DMS53 (cell line): ENCODE measurements at places on chromosomes 12 and 14.
A peak's percentile ranks its signal among the peaks of the same experiment; 100 is the strongest.

- DNase-seq: no peak
Measured at GRCh38 chr12:73906757-73907156, 630.9 kb upstream of the ATXN7L3B start.

GRCh38 chr12:58888131-58888783 lies 32.0 kb downstream of the LRIG3 start:
- DNase-seq: peak; percentile 92

DNA sequence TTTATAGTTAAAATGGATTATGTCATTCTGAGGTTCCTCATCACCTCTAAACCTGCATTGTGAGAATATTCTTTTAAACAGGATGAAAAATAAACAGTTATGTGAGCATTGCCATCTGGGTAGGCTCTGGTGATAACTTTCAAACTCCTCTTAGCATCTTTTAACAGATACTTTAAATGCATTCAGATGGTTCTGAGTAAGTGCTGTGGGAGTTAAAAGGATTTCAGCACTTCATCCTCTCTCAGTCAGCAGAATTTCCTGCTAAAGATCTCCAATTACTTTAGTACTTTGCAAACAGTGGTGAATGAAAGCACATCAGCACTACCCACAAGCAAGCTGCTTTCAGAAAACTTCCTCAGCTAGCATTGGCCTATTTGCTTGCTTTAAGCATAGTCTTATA lies 59.3 kb upstream of the TMTC1 start:
- no peak for DNase-seq

DNA sequence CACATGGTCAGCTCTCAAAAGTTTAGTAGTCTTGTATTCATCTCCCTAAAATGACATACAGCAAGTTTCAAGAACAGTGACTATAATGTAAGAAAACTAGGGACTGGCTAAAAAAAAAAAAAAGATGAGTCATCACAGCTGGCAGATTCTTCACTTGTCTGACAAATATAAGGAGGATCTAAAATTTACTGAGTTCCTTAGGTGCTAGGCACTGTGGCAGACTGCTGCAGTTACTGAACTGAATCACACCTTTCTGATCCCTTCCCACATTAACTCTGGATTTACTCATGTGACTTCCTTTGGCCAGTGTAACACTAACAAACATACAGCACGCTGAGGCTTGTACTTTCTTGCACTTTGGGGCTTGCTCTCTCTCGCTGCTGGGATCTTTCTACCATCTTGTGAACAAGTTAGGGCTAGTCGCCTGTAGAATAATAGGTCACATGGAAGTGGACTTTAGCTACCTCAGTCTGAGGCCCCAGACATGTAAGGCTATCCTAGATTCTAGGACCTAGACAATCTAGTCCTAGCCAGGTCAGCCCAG lies 32.1 kb downstream of the BAZ1A start:
- DNase-seq: peak; percentile 13

DNA sequence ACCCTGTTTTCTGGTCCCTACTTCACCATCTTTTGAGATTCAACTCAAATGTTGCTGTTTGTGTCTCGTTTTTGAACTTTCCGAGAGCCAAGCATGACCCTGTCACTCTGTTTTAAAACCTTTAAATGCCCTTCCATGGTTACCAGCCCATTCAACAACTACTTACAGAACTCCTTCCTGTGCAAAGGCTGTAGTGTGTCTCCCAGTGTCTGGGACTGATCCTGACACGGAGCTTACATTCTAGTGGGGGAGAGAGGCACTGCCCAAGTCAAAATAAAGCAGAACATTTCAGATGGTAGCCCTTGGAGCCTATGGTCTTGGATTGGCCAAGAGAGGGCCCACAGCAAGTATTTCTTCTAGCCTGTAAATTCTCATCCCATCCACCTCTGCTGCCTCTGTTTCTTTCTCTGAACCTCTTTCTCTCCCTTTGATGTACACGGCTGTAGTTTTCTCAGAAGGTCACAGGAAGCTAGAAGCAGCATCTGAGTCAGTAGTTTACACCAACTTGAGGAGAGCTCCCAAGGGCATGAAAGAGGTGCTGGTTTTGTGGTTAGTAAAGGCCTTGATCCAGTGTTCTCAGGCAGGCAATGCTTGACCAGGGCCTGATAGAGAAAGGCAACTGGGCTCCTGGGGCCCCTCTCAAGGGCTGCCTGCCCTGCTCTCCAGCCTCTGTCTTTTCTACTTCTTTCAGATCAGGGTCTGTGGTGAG lies 42.3 kb upstream of the SLC24A4 start:
- DNase-seq: no peak

DNA sequence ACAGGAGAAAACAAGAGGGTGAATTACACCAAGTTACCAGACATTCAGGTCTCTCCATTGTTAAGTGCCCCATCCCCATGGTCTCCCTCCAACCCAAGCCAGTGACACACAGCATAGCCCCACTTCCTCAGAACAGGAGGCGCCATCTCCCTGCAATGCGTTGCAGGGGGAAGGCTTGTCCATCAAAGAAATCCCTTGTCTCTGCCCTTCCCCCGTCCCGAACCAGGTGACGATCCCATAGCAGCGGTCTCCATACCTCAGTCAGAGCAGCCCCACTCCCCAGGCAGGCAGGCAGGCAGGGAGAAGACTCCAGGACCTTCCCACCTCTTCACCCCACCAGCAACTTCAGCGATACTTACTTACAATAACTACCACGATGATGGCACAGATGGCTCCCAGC lies 5.9 kb downstream of the VAMP1 start:
- no peak for DNase-seq

DNA sequence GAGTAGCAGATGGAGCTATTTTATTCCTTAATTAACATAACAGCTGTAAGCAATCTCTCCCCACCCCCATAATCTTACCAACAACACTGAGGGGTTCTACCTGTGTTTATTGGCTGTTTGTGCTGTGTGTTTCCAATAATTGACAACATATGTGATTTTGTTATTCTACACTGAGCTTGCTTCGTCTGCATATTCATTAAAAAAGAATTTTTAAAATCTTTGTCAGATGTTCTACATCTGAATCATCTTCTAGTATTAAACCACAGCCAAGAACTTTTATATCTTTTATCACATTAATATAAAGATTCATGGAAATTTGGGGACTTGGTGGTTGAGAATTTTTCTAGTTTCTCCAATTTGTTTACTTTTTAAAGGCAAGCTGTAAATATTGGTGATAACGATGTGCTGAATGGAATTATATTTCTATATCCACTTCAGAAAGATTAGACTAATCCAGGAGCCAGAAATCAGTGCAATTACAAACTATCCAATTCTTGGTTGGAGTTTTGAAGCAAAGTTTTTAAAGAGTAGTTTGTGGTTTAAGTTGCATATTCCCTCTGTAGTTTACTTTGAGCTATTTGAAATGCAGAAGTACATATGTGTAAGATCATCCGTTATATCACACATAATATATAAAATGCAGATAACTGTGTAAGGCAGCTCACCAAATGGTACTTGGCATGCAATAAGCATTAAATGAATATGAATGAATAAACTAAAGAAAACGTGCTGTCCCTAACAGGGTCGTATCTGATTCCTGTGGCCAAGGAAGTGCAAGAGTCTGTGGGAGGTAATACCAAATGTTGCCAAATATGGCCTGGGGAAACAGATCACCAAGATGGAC lies 206.9 kb downstream of the PELI2 start:
- DNase-seq: no peak

- no peak for DNase-seq
Measured at GRCh38 chr12:45774508-45775162, 45.1 kb downstream of the ARID2 start.

GRCh38 chr14:104687601-104688504 lies 1.6 kb upstream of the INF2 start:
- peak; percentile 92 for DNase-seq

GRCh38 chr14:75010472-75011093 lies 7.9 kb downstream of the EIF2B2 start:
- no peak for DNase-seq

- no peak for DNase-seq
Measured at GRCh38 chr12:66060163-66060907, 70.2 kb downstream of the LLPH start.

DNA sequence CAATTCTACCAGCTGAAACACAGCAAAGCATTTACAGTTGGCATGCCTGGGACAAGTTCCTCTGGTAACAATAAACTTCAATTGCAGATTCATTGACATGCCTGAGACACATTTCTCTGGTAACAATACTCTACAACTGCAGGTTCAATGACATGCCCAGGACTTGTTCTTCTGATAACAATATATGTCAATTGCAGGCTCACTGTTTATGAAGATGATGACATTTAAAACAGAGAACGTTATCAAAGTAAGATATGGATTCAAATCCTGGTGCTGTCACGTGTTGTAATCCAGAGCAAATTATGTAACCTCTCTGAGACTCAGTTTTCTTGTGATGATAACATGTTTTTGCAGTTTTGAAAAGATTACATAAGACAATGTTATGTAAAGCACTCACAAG lies 20.5 kb downstream of the KITLG start:
- DNase-seq: no peak

GRCh38 chr12:124049451-124050094 lies 76.6 kb downstream of the ZNF664 start:
- no peak for DNase-seq

DNA sequence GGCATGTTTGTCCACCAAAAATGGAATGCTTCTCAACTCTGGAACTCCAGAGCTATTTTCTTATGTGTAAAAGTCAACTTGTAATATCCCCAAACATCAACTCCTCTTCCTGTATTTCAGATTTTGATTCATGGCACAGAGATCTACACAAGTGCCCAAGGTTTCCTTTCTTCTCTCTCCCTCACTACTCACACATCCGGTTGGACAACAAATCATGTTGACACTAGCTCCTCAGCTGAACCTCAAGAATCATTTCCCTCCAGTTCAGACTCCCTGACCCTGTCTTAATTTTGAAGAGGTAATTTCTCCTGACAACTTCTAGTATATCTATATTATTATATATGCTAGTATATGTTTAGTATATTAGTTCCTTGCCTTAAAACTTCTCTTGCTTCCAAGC lies 485.4 kb upstream of the CCDC196 start:
- DNase-seq: peak; percentile 5

DNA sequence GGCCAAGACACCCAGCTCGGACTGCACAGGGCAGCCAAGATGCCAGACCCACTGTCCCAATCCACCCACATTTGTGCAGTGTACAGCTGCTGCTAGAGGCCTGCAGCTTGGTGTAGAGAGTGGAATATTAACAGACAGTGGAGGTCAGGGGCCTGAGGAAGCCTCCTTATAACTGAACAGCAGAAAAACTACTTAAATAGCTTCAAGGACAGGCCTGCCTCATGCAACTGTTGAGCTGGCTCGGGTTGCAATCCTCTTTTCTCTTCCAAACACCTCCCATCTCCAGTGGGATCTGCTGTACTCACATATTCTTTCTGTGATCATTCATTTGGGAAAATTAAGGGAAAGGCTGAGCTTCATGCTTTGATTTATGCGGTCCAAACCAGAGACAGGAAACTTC lies 1043.2 kb upstream of the TMEM132C start:
- DNase-seq: no peak

DNA sequence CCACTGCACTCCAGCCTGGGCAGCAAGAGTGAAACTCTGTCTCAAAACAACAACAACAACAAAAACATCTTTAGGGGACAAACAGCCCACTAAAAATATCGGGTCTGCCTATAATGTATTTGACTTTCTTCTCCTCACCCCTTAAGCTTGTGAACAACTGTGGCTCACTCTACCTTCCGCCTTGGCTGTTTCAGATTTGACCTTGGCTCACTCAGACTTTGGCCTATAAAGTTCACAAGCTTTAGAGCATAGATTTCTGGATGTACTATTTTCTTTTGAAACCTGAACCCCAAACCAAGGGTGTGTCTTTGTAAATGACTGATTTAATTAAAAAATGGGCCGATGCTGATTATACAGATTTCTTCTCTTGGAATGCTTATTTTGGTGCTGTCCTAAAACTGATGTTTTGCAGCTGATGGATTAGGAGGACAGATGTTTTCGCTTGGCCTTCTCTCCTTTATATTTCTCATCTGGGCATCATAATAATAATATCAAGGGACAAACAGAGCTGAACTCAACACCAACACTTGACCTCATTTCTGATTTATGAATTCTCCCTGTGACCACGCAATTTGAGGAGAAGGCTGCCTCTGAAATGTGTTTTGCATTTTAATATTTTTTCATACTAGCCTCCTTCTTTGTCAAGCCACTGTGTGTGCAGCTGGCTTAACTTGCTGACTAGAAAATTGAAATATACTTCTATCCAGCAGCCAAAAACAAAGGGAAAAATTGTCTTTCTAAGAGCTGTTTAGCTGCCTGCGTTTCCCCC lies 40.2 kb upstream of the RASSF3 start:
- no peak for DNase-seq

GRCh38 chr14:35814371-35815005 lies 5.4 kb upstream of the RALGAPA1 start:
- peak; percentile 70 for DNase-seq

DNA sequence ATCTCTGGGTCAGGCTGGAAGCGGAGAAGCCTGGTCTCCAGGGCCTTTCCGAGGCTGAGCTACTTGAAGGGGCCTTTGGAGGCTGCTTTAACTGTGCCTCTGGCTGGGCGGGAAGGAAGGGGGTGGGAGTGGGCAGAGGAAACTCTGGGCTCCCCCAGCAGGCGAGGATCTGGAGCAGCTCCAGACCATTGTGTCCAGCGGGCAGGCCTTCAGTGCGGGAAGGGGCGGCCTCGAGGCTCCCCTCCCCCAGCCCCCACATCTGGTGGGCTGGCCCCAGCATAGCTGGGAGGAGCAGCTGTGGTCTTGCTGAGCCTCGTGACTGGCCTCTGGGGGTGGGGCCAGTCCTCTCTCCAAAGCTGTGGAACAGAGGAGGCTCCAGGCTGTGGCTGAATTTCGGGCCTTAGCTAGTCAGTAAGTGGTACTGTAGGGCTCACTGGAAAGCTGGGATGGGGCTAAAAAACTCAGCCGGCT lies 3.4 kb downstream of the TAMALIN start:
- DNase-seq: no peak

- peak; percentile 7 for DNase-seq
Measured at GRCh38 chr14:25090716-25091454, 40.9 kb upstream of the STXBP6 start.

DNA sequence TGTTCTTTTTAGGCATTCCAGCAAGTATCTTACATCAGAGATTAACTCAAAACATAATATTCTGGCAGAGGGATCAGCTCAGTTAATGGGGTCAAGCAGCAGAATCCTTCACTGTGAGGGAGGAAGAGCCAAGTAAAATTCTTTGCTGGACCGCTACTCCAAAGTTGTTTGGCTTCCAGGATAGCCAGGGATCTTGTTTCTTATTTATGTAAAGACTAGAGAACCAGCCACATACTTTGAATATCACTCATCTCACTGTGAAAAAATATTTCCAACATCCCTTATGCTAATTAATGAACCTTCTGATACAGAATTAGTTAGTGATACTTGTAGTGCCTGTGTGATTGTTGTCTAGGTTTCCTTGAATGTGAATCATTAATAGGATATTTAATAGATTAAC lies 94.2 kb downstream of the PLEKHA5 start:
- DNase-seq: no peak

DNA sequence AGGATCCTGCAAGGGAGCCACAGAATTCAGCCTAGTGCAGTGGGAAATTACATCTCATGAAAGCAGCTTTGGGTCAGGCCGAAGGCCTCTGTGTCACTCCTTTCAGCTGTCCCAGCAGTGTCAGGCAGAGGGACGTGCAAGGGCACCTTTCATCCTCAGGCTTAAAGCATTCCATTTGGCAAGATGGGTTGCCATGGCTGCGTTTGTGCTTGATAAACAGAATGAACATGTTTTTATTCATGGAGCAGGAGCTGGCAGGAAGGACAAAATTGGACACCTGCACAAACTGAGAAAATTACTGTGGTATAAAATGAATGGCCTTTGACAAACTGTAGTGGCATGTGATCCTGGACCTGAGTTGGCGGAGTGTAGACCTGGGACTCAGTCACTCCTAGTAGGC lies 29.4 kb downstream of the ACAD10 start:
- peak; percentile 84 for DNase-seq

GRCh38 chr12:131929581-131930456 lies 743 bp downstream of the PUS1 start:
- peak; percentile 70 for DNase-seq
